ENCODE measurements at places on chromosomes 3 and 15.

GRCh38 chr3:142706321-142707127 lies 17.3 kb upstream of the TRPC1 start:
- no peak for DNase-seq

GRCh38 chr3:134251731-134252391 lies 1.2 kb upstream of the RYK start:
- no peak for DNase-seq

DNA sequence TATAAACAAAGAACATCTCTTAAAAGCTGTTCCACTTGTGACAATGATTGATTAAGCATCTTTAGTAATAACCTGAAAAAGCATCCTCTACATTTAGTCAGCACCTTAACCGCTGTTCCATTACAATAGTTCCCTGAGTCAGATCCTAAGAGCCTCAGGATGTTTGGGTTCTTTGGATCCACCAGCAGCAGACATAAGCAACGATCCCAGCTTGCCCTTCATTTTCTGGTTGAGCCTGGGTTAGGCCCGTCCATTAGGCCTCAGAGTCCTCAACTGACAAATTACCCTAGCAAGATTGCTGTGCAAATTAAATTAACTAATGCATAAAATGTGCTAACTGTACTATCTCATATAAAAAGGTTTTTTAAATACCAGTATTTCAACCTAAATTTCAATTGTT lies 42.3 kb upstream of the ROBO1 start:
- DNase-seq, result no peak

- no peak for DNase-seq
Measured at GRCh38 chr3:21995079-21995607, 244.1 kb upstream of the ZNF385D start.

DNA sequence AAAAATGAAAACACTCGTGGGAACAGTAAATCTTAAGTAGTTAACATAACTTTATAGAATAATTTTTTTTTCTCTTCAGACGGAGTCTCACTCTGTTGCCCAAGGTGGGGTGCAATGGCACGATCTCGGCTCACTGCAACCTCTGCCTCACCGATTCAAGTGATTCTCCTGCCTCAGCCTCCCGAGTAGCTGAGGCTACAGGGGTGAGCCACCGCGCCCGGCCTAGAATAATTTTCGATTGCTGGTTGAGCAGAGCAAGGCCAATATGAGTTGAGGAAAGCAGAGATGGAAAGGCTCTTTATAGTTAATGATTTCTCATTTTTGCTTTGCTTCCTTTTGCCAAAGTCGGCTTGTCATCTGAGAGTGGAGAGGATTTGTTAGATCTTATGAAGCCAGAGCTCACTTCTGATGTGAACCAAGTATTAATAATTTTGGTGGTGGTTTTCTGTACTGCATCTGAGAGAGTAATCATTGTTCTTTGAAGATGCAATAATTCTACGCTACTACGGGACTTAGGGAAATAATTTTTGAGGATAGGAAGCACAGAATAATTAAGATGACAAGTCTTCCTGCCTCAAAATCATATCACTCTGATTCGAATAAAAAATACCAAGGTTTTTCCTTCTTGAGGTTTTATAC lies 1.6 kb upstream of the GOLM2 start:
- DNase-seq, result no peak

GRCh38 chr15:96320703-96321638 lies 9.5 kb upstream of the NR2F2 start:
- no peak for DNase-seq

DNA sequence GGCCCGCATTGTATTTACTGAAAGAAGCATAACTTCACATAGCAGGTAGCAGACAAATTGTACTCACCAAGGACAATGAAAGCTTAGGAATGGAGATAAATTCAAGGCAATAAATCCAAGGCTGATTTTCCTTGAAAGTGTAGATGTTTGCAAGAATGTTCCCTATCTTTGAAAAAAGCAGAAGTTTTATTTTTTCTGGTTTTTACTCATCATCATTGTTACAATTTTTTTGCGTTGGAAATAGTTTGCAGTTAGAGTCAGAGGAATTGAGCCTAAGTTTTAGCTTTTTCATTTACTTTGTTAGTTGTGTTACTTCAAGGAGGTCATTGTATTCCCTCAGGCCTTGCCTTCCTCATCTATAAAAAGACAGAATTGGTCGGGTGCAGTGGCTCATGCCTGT lies 213.9 kb upstream of the TBL1XR1 start:
- no peak for DNase-seq
